ENCODE measurements at places on chromosomes 1 and 21. TPM values are rescaled to one million over a fixed set of nuclear protein-coding genes. Genes with fewer than 3 reads are reported as not detected.

Gene KRTAP13-2
- not detected for total RNA-seq

Gene FAM229A
- 1.6 TPM for total RNA-seq

GRCh38 chr1:7470904-7471638 lies 300.0 kb upstream of the VAMP3 start:
- peak; percentile 97 for DNase-seq

DNA sequence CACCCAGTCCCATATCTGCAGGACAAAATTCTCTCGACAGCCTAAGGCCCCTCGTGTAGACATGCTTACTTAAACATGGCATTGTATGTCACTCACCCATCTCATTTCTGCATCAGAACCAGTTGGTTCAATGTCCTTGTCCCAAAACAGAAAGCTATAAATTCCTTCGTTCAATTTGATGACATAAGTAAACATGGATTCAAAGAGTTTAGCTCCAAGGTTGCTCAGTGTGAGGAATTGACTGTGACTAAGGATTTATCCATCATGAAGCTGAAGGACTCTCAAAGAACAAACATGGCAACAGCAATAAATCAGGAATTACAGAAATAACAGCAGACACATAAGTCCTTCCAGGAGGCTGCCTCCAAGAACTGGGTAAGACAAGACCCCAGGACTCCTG lies 237.2 kb downstream of the TOMM20 start:
- DNase-seq: no peak

GRCh38 chr1:57311006-57311405 lies 112.9 kb downstream of the DAB1 start:
- DNase-seq: no peak

DNA sequence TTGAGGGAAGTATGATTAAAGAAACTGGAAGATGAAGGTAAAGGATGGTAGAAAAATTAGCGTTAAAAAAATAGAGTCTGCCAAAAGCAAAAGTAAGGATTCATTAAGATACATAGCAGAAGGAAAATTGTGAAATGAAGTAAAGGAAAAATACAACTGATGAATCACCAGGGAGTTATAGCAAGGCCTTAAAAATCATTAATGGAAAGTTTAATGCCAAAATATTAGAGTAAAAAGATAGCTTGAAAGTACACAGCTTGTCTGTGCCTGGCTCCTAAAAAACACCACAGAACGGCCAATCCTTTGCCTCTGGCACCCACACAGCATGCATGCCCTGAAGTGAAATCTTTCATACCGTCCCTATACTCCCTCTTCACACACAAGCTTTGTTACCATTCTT lies 66.9 kb upstream of the APOBEC4 start:
- DNase-seq: peak; percentile 44
